ENCODE measurements at places on chromosomes 16 and 17.
A peak's percentile ranks its signal among the peaks of the same experiment; 100 is the strongest.

- DNase-seq = no peak
Observed at GRCh38 chr16:69093974-69094373, 11.5 kb upstream of the HAS3 start.

DNA sequence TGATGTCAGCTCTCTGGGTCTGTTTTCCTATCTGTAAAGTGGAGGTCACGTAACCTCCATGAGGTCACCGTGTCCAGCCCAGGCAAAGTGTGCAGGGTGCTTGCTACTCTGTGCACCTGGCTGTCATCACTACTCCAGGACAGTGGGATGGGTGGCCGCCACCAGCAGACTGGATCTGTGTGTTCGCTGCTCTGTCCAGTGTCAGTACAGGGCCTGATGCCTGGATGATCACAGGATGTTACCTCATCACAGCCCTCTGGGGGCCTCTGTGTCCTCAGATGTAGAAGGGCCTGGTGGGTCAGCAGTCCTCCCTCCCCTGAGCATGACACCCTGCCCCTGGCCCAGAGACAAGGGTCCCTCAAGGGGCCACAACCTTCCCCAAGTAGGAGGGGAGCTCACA, 80.0 kb downstream of the KCNJ18 start:
- no peak for DNase-seq

DNA sequence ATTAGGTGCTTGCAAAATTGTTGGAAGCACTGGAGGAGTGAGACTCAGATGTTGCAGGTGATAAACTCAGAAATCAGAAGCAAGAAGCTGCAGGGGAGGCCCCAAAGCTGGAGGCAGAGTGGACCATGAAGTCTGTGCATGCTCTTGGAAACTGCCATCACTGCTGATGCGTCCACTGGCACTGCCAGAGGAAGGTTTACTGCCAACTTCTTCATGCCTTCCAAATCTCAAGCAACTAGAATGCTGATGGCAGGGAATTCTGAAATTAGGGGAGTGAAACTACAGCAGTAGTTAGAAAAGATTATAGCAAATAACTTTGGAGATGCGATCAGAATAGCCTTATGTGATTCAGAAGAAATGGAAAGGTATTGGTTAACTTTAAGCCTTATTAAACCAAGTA, 277.1 kb upstream of the SDK2 start:
- DNase-seq = no peak

DNA sequence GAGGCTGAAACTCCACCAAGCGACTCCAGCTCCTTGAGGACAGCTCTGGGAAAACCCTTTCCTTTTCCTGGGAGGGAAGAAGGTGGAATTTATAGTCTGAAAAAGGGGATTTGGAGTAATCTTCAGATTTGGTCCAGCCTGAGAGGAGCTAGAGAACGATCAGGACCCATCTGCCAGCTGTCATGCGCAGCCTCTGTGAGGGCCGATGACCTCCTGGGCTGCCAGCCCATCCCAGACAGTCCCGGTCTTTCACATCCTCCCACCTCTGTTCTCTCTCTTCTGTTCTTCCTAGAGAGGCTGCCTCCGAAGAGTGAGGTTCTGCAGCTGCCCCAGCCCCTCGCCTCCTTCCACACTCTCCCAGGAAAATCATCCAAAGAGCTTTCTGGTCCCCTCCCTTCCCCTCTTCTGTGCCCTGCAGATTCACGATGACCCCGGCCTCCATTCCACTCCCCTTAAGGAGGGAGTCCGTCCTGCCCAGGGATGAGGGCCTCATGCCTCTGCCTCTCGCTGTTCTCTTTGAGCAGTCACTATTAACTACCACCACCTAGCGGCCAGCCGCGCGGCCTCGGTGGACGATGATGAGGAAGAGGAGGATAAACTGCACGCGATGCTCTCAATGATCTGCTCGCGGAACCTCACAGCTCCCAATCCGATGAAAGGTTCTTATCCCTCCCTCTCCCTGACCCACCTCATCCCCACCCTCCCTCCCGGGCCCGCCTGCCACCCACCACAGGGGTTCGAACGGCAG, 29.6 kb downstream of the SGSM2 start:
- DNase-seq = no peak

GRCh38 chr17:59872351-59872750, 20.4 kb downstream of the TUBD1 start:
- no peak for DNase-seq

- DNase-seq = no peak
Observed at GRCh38 chr17:75400326-75400939, 5.0 kb downstream of the GRB2 start.

DNA sequence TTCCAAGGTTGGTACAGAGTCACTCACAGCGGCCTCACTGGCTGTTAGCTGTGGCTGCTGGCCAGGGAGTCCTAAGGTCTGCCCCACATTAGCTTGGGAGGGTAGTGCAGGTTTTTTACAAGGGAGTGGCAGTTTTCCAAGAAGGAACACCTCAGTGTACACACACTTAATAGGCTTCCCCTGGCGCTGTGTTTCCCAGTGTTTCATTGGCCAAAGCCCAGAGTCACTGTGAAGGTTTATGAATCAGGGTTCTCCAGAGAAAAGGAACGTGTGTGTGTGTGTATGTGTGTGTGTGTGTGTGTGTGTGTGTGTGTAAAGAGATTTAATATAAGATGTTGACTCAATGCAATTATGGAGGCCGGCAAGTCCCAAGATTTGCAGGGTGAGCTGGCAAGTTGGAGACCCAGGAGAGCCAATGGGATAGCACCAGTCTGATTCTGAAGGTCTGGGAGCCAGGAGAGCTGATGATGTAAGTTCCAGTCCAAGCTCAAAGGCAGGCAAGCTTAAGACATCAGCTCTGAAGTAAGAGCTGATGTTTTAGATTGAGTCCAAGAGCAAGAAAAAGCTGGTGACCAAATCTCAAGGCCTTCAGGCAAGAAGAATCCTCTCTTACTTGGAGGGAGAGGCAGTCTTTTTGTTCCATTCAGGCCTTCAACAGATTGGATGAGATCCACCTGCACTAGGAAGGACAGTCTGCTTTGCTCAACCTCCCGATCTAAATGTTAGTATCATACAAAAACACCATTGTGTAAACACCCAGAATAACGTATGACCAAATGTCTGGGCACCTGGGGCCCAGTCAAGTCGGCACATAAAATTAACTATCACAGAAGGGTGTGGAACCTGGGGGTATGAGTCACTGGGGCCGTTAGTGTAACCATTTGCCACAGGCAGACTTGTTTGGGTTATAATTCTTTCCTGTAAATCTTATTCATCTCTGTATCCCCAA, 206.8 kb downstream of the PRKCA start:
- no peak for DNase-seq

GRCh38 chr17:47172696-47173565, 16.2 kb downstream of the CDC27 start:
- no peak for DNase-seq

DNA sequence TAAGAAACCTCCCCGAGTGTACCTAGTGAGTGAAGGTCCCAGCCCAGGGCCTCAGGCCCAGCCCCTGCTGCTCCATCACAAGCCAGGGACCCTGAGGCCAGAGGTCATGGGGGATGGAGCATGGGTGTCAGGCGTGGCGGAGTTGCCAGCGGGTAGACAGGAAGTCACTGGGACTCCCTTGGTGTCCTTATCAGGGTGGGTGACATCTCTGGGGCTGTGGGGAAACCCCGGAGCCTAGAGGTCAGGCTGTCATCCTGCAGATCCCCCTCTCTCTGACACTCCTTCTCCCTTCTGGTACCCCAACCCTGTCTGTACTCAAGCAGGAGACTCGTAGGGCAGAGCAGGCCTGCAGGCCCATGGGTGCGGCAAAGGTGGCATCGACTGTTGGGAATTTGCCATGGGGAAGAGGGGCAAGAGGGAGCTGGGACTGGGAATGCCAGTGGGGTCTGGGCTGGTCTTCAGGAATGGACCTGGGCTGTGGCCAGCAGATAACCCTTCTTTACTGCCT, 10.8 kb upstream of the ADGRG1 start:
- no peak for DNase-seq

DNA sequence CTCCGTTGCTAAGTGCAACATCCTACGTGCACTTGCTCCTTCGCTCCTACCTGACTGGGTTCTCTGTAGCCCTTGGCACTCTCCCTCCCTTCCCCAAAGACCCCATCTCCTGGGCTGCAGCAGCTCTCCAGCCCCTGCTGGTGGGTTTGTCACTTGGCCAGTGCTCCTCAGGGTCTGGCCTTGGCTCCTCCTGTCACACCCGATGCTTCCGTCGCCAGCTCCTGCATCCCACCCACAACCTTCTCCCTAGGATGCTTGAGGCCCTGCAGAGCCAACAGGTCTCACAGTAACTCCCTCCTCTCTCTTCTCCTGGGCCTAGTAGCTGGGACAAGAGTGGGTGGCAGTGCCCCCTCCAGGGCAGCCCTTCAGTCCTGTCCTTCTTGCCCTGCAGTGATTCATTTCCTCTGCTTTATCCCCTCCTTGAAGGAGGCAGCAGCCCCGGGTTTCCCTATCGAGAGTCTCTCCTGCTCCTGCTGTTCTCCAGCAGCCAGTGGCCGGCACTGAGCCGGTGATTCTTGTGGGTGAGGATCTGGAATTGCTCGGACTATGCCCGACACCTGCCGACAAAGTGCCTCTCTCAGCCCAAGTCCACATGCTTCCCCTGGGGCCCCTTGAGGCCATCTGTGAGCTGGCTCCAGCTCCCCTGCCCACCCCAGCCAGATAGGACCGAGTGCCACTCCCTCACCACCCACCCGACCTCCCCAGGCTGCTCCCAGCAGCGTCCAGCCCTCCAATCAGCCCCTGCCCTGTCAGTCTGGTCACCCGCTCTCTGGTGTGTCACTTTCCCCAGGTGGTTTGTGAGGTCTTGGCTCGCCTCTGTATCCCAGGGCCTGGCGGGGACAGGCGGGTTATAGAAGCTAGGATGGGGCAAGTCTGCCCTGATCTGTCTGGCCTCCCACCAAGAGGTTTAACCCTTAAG, 3.8 kb downstream of the LITAFD start:
- no peak for DNase-seq

- DNase-seq = no peak
Observed at GRCh38 chr17:82371333-82372248, at the start of gene UTS2R. Gene UTS2R (plus strand): TSS chr17:82371765. CDS start chr17:82374325, 2,560 bp downstream.

GRCh38 chr17:80953471-80954315, 37.9 kb upstream of the CHMP6 start:
- no peak for DNase-seq

GRCh38 chr16:20291208-20292206, 35.8 kb downstream of the GP2 start:
- no peak for DNase-seq

DNA sequence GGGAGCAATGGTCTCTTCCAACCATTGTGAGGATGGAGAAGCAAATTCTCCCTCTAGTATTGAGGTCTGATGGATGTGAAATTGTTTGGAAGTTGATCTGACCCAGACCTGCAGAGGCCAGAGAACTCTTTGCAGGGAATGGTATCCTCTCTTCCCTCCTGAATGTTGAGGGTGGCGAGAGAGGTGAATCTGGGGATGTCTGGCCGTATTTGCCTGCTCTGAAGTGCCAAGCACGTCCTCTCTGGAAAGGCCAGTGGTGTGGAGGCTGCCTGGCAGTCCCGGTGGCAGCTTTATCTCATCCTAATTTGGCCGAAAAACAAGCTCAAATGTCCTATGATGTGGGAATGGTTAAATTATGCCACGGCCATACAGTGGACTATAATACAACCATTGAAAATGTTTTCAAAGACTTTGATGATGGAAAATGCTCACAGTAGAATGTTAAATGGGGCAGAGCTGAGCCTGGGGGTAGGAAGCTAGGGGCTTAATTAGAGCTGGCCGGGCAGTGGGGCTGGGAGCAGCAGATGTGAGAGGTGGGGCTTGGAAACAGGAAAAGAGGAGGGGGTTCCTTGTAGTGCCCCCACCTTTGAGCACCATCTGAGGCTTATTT, 30.8 kb downstream of the WSCD1 start:
- DNase-seq = no peak

- peak; percentile 24 for DNase-seq
Observed at GRCh38 chr16:68995011-68995504, 110.4 kb upstream of the HAS3 start.

- DNase-seq = no peak
Observed at GRCh38 chr17:8896087-8896486, 28.6 kb upstream of the PIK3R6 start.

GRCh38 chr16:71727551-71728324, 3.2 kb upstream of the PHLPP2 start:
- DNase-seq = no peak

GRCh38 chr16:1045310-1045992, 27.1 kb upstream of the SSTR5 start:
- DNase-seq = no peak

DNA sequence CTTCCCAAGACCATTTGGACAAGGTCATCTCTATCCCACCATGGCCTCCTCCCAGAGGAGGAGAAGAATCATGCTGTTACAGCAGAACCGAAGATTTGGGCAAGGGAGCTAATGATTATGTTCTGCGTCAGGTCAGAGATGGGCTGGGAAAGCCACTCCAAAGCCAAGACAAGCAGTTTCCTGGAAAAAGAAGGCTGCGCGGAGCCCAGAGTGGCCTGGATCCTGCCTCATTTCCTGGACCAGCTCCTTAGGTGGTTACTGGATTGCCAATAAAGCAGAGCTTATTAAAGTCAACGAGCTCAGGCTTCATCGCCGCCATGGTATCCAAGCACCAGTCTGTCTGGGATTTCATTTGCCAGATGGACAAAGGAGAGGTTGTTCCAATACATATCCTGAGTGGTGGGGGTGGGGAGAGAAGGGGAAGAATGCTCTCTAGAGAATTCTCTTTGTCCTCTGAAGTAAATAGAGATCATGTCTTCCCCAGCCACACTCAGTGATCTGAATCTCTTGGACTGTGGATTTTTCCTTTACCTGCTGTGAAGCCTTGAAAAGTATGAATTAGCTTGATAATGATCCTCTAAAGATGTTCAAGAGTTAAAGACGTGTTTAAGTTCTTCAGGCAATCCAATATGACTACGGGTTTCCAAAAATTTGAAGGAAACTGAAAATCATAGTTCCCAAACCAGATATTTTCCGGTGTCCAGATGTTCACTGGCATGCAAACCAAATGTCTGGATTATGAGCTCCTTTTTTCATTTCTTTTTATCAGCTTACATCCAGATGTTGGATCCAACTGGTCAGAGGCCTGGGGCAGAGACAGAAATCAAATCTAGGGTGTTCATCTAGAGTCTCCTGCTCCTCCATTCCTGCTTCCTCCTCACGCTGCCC, 17.7 kb downstream of the PRAC1 start:
- no peak for DNase-seq

GRCh38 chr17:67488768-67489167, 111.7 kb downstream of the PITPNC1 start:
- no peak for DNase-seq

Measured in HFF-Myc (cell line).